ENCODE measurements at places on chromosomes 2 and 18. TPM values are rescaled to one million over a fixed set of nuclear protein-coding genes. Genes with fewer than 3 reads are reported as not detected.

- DNase-seq: no peak
Measured at GRCh38 chr2:112061840-112062239, 6.8 kb downstream of the TMEM87B start.

The UGT1A4 gene
- 7.0 TPM for total RNA-seq

The VWA3B gene
- total RNA-seq: 1.2 TPM

DNA sequence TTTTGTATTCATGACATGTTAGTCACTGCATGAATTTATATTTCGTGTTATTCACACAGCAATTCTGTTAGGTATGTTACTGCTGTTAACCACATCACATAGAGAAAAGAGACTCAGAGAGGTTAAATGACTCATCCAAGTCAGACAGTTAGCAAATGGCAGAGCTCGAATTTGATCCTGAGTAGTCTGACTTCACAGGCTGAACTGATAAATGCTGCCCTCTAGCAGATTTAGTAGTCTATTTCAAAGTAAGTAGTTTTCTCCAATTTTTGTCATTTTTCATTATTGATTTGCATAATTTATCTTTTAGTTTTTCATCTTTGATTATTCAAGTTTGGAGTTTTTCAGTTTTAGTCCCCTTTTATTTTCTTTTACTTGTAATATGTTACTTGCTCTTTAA lies 58.3 kb downstream of the WDR7 start:
- DNase-seq: no peak

DNA sequence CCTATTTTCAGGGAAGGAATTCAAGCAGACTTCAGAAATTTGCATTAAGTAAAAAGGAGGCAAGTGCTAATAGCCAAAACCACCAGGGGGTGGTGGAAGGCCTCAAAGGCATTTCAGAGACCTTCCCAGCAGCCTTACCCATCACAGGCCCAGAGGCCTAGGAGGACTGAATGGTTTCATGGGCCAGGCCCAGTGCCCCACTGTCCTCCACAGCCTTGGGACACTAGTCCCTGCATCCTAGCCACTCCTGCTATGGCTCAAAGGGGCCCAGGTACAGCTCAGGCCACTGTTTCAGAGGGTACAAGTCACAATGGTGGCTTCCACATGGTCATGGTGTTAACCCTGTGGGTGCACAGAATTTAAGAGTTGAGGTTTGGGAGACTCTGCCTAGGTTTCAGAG lies 58.6 kb upstream of the CHAC2 start:
- DNase-seq: no peak

GRCh38 chr2:206160125-206160806 lies 571 bp downstream of the EEF1B2 start:
- DNase-seq: no peak

DNA sequence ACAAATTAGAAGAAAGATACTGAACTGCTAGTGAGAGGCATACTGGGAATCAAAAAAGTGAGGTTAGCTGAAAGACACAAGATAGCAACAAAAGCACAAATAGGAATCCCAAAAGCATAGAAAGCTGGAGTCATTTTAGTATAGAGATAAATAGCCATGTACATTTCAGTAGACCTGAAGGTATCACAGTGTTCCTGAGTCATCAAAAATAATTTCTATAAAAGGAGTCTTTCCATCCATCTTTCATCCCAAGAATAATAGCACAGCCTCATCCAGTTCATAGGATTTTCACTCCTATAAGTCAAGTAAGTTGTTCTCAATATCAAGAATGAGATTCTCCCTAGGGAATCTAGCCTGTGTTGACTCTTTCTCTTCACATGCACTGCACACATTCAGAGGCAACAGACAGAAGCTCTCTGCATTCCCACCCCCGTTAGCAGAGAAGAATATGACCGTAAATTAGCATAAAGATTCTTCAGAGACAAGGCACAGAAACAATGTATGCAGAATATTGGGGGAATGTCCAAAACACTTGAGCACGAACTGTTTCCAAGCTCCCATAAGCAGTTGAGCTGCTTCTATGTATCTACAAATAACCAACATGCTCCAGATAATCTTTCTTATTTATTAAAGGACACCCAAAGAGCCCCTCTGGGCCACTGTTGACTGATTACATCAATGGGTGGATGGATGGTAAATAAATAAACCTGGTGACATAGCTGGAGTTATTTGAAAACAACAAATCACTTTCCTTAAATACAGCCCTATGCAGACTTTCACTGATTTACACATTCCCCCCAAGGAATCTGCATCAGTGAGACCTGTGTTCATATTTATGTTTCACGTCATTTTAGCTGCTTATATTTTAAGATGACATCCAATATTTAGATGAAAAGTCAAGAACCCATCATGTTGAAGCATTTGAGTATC lies 174.5 kb upstream of the PKDCC start:
- no peak for DNase-seq

GRCh38 chr18:23284629-23285028 lies 149.3 kb downstream of the CABLES1 start:
- no peak for DNase-seq

DNA sequence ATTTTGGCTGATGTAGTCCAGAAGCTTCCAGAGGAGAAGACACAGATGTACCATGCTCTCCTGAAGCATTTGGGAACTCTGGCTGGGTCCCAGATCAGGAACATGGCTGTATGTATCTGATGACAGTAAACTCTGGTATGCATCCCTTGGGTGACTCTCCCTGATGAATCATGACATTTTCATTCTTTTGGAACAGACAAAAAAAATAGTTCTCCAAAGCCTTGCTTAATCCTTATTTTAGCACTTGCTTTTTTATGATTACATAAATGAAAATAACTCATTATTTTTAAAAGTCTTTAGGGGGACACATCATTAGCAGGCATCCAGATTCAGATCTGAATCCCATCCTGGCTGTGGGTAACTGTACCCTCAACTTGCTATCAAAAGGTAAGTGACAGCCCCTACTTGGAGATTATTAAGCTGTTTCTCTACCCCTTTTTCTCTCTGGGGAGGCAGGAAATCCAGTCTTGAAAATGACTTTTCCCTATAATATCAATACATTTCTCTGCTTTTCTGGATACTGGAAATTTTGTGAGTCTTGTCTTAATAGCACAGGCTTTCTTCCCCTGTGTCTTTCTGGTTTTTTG lies 23.3 kb downstream of the AOX1 start:
- no peak for DNase-seq

- no peak for DNase-seq
Measured at GRCh38 chr2:82599021-82599420, 1860.1 kb downstream of the SUCLG1 start.

The SRSF7 gene
- total RNA-seq: 113 TPM

DNA sequence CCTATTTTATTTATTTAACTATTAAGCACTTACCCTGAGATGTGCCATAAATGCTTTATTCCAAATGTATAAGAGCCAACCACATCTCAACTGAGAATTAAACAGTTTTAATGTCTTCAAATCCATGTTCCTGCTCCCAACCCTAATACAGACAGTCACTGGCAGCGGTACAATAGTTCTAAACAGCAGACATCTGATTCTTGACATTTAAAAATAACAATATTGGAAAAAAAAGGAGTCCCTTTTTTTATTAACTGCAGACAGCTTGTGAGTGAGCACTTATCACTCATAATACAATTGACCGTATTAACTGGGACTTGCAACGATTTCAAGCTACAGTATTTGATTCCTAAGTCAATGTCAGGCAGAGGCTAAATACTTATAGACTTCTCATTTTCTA lies 424.6 kb downstream of the TGIF1 start:
- no peak for DNase-seq

DNA sequence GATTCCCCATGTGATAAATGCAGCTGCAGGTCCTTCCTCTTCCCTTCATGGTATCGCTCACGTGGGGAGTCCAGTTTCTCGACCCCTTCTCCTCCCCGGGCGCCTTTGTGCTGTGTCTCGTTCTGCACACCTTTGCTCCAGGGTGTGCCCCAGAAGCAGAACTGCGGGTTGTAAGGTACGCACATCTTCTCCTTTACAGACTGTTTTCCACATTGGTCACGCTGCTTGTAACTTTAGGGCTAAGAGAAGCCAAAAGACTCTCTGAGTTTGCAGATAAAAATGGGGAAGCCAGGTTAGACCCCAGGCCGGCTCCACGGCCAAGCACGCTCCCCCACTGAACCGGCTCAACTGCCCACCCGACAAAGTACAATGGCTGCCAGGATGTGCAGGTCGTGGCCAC lies 45.9 kb upstream of the TFCP2L1 start:
- no peak for DNase-seq

The ELOA2 gene
- not detected for total RNA-seq

The NEURL3 gene
- 2.3 TPM for total RNA-seq

DNA sequence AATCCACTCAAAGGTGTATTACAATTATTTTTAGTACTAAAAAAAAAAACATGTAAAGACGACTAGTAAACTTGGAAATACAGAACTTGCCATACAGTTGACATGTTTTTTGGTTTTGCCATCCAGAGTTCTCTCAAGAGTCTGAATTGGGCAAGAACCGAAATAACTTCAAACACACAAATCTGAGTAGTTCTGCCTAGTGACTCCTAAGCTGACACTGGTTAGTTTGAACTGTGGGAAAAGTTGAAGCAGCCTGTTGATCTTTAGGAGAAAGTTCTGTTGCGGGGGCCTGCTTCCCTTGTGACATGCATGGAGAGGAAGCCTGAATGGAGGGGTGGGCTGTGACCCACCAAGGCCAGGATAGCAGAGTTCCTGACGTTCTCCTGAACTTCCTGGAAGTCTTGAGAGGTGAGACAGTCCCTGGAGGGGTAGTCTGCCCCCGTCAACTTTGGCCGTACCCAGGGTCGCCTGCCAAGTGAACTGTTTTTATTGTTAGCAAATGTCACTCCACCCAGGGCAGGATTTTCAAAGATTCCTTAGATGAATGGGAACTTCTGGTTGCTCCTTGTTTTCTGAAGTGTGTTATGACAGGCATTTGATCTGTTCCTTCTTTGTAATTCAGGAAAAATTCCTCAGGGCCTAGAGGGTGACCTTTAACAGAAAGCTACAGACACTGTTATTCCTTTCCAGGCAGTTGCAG lies 85.6 kb upstream of the SPTBN1 start:
- DNase-seq: no peak

GRCh38 chr2:241036397-241036963 lies 38.1 kb downstream of the SNED1 start:
- DNase-seq: peak; percentile 75

GRCh38 chr2:12326449-12327190 lies 390.1 kb upstream of the TRIB2 start:
- DNase-seq: no peak

The MAL gene
- total RNA-seq: 2.8 TPM

DNA sequence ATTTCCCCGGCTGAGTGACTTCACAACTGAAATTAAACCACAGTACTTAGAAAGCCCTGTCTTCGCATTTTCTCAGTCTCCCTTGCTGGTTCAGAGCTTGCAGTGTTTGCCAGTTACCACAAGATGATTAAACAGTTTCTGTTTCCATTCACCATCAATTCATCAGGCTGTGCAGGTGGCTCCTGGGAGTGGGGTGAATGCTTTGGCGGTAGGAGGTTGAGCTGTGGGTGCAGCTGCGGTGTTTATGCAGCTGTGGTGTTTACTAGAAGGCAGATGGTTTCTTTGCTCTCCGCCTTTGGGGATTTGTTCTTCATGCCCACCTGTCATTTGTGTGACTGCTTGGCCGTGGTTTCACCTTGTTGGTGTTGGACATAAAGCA lies 16.1 kb downstream of the ACOXL start:
- peak; percentile 42 for DNase-seq

DNA sequence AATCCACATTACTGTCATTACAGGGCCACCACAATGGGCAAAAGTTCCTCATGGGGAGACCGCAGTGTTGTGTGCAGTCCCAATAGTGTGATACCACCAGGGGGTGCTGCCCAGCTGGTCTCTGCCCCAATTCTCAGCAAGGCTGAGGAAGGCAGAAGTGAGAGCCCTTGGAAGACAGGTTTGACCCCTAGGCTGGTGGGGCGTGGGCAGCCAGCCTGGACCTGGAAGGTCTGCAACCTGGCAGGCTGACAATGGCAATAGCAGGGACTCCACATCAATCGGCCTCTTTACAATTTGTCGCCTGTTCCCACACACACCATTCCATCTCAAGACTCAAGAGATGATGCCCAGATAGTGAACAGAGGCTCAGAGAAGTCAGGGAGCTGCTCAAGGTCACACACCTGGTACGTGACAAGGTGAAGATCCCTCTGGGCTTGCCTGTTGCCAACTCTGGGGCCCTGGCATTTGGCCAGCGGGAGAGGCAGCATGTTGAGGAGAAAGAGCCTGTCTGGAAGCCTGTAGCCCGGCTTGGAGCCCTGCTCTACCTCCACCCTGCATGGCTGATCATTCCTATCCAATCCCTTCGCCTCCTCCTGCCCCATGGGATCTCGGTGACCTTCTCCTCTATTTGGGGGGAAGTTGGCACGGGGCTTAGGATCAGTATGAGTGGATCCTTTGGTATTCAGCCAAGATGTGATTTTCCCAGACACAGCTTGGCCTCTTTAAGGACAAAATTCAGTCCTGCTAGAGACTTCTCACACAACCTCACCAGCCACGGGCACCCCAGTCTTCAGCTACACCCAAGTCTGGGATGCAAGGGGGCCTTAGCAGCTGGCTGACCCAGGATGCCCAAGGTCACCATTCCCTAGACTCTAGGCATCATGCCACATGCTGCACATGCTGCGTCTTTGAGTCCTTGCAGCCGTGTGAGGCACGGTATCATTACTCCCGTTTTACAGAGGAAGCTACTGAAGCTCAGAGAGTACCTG lies 2.9 kb upstream of the ATOH8 start:
- DNase-seq: no peak

DNA sequence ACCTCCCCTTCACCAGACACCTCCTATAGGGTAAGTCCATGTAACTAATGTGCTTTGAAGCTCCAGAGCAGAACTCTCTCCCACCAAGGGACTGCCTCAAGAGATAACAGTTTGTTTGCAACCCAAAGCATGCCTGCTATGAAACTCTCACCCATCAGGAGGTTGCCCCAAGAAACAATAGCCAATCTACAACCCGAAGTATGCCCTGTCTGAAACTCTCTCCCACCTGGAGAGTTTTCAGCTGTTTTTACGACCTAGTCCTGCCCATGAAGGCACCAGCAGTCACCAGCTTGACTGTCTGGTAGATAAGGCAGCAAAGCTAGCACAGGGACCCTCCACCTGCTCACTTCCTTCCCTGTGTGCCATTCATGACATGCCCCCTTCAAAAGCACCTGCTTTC lies 533.9 kb upstream of the CRIM1 start:
- DNase-seq: no peak

GRCh38 chr2:156476021-156476849 lies 40.1 kb downstream of the GPD2 start:
- no peak for DNase-seq

GRCh38 chr2:215019521-215020145 lies 118.8 kb downstream of the ABCA12 start:
- DNase-seq: no peak

DNA sequence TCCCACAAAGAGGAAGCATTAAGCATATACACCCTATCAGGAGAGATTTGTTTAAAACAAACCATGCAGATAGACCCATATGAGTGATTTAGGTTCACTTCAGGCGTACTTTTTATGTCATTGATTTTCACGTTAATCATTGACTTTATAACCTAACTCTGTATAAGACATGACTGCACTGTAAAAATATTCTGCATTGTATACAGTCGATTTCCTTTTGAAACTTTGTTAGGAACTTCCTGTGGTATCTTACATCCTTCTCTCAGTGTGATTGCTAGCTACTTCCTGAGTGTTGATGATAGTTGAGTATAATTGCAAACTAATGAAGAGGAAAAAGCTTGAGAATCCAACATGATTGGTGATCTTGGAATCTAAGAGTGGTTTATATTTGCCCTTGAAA lies 69.4 kb downstream of the XIRP2 start:
- DNase-seq: no peak

The DQX1 gene
- 22.2 TPM for total RNA-seq

- no peak for DNase-seq
Measured at GRCh38 chr2:176574484-176575236, 305.4 kb downstream of the MTX2 start.

The PLCL1 gene
- total RNA-seq: 2.0 TPM

GRCh38 chr18:911025-911424 lies 6.4 kb downstream of the ADCYAP1 start:
- DNase-seq: no peak

Measured in mucosa of descending colon (tissue), 3 donors.